Activated T-cell treated with anti-CD3 and anti-CD28 coated beads, Interleukin-2, amount 50 U/mL, for 24 hours (primary cell): ENCODE measurements at places on chromosomes 3 and 15.

GRCh38 chr3:170162052-170162451 is 19.5 kb downstream of the PHC3 start:
- DNase-seq = no peak

DNA sequence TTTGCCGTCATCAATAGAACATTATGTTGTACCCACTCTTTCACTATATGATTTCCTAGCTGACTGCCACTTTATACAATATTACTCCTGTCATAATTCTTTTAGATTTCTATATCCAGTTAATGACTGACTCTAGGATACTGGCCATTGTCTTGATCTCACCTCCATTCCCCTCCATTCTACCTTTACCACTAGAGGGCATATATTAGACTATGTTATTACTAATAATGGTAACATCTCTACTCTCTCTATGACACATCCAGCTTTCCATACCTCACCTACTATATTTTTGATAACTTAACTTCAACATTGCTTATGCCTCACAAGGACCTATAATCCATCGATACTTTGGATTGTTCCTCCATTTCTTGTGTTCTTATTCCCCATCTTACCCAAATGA is 31.4 kb upstream of the POU1F1 start:
- no peak for DNase-seq

- DNase-seq = peak; percentile 57
Measured at GRCh38 chr3:72520690-72521308, 327.4 kb downstream of the SHQ1 start.

GRCh38 chr3:32571192-32571485 is 481 bp upstream of the DYNC1LI1 start:
- DNase-seq = no peak

- DNase-seq = no peak
Measured at GRCh38 chr3:16329036-16329825, 64.2 kb downstream of the OXNAD1 start.

GRCh38 chr3:44026220-44026865 is 215.3 kb upstream of the TOPAZ1 start:
- DNase-seq = no peak

- DNase-seq = no peak
Measured at GRCh38 chr3:111385971-111386495, 156.0 kb upstream of the CD96 start.

DNA sequence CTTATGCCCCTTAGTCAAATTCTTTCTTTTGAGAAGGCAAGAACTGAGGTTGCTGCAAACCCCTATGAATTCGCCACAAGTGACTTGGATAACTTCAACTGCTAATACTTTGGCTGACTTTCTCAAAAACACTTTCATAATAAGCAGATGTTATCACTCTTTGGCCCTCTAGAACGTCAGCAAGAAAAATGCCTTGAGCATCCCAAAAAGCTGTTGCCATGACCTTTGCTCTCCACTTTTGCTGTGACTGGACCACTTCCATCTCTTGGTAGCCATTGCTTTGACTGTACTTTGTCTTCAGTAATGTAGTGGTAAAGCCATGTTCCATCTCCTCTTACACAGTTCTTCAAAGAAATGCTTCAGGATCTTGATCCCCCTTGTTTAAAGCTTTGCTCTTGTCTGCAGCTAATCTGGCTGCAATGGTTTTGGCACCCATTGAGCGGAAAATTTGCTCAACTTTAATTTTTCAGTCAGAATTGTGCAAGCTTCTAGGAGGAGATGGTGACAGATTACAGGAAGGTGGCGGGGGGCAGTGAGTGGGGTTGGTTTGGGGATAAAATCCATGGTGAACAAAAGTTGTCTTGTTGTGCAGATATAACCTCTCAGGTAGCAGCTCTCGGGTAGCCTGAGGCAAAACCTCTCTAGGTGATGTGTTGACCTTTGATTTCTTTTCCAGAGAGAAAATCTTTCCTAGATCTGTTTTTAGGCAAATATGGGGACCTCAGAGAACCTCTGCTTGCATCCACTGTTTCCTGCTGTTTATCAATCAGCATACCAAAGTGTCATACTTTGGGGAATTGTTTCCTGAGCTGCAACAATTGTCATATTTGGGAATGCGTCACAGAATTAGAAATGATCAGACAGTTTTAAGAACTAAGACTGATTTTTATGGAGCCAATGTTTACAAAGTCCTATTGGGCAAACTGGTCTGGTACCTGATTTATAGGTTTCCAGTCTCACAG is 83.6 kb downstream of the CCR1 start:
- no peak for DNase-seq
